ENCODE measurements at places on chromosomes 13 and 19.
A peak's percentile ranks its signal among the peaks of the same experiment; 100 is the strongest.

- no peak overlapping the region for H3K27ac ChIP-seq
- peaks cover 7% of the 10 kb centered on the region for H3K36me3 ChIP-seq
- no peak for DNase-seq
- H3K27me3 ChIP-seq = no peaks in the 10 kb centered on the region
Observed at GRCh38 chr13:45781553-45782326, 69.8 kb downstream of the SIAH3 start.

GRCh38 chr19:850221-850978, 1.7 kb upstream of the ELANE start:
- H3K27me3 ChIP-seq = peaks cover 29% of the 10 kb centered on the region
- no peaks in the 10 kb centered on the region for H3K36me3 ChIP-seq
- H3K27ac ChIP-seq = no peak overlapping the region
- DNase-seq = no peak
- no peak overlapping the region for H3K4me3 ChIP-seq

DNA sequence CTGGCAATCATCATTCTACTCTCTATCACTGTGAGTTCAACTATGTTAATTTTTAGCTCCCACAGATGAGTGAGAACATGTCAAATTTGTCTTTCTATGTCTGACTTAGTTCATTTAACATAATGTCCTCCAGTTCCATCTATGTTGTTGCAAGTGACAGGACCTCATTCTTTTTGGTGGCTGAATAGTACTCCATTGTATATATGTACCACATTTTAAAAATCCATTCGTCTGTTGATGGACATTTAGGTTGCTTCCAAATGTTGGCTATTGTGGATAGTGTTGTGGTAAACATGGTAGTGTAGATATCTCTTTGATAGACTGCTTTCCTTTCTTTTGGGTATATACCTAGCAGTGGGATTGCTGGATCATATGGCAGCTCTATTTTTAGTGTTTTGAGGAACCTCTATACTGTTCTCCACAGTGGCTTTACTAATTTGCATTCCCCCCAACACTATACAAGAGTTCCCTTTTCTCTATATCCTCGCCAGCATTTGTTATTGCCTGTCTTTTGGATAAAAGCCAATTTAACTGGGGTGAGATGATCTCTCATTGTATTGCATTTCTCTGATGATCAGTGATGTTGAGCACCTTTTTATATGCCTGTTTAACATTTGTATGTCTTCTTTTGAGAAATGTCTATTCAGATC, 124.1 kb downstream of the PCCA start:
- H3K36me3 ChIP-seq = peaks cover 7% of the 10 kb centered on the region
- no peak overlapping the region for H3K27ac ChIP-seq
- DNase-seq = no peak
- H3K27me3 ChIP-seq = no peaks in the 10 kb centered on the region
- H3K4me3 ChIP-seq = no peak overlapping the region

- no peak for DNase-seq
- H3K27me3 ChIP-seq = no peaks in the 10 kb centered on the region
- H3K27ac ChIP-seq = no peak overlapping the region
- H3K4me1 ChIP-seq = no peaks in the 10 kb centered on the region
Observed at GRCh38 chr13:101499406-101499805, 46.9 kb downstream of the ITGBL1 start.

DNA sequence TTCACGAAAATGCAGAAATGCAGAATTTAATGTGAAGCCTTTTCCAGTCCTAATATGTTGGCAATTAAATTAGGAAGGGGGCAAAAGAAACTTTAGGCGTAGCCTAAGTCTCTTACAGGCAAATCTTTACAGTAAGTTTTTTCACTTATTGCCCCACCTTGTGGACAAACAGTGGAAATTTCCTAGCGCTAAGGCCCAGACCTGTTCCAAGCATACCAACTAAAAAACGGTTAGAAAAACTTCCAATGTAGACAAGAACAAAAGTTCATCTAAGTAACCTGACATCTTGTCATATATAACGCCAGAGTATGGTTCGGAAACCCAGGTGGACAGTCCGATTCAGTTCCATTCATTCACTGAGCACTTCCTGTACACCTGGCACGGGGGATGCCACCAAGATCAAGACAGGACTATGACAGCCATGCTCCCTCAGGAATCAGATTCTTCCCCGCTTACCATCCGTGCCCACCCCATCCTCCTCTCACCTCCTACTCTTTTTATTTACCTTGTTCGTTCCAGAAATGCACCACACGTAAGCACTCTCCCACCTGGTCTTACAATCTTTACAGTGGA, 4.9 kb downstream of the ZAR1L start:
- no peaks in the 10 kb centered on the region for H3K27me3 ChIP-seq
- no peak overlapping the region for H3K4me3 ChIP-seq
- H3K36me3 ChIP-seq = no peaks in the 10 kb centered on the region
- H3K27ac ChIP-seq = no peak overlapping the region
- peaks cover 9% of the 10 kb centered on the region for H3K4me1 ChIP-seq

- DNase-seq = no peak
- H3K27ac ChIP-seq = peak overlapping the region; percentile 92
- peaks cover 25% of the 10 kb centered on the region for H3K4me1 ChIP-seq
Observed at GRCh38 chr19:45179072-45179891, 698 bp downstream of the BLOC1S3 start.

GRCh38 chr19:39839678-39840327, 5.8 kb upstream of the DYRK1B start:
- H3K4me1 ChIP-seq = peaks cover 6% of the 10 kb centered on the region
- no peak overlapping the region for H3K27ac ChIP-seq
- no peak for DNase-seq
- peaks cover 53% of the 10 kb centered on the region for H3K36me3 ChIP-seq

DNA sequence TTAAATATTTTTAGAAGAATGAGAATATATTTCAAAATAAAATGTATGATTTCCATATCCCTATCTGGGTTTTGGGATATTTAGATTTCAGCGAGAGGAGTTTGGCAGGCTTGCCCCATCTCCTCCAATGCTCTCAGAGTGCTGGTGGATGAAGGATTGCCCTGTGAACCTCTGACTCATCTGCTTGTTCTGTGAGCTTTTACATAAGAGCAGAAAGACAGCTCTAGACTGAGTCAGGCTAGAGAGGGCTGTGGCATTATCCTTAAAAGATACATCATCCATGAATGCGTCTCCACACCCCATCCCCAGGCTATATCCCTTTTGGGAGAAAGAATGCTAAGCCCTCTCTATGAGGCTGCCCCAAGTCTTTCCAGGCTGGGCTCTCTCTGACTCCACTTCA, 190.6 kb downstream of the TUBA3C start:
- no peaks in the 10 kb centered on the region for H3K27me3 ChIP-seq
- H3K36me3 ChIP-seq = no peaks in the 10 kb centered on the region
- H3K4me1 ChIP-seq = no peaks in the 10 kb centered on the region
- DNase-seq = no peak

GRCh38 chr19:2449019-2449418, 7.7 kb downstream of the LMNB2 start:
- H3K36me3 ChIP-seq = peaks cover 79% of the 10 kb centered on the region
- no peaks in the 10 kb centered on the region for H3K4me1 ChIP-seq
- DNase-seq = no peak
- no peak overlapping the region for H3K27ac ChIP-seq

GRCh38 chr13:46908501-46908900, 11.6 kb upstream of the HTR2A start:
- H3K27ac ChIP-seq = no peak overlapping the region
- H3K36me3 ChIP-seq = no peaks in the 10 kb centered on the region
- H3K27me3 ChIP-seq = no peaks in the 10 kb centered on the region
- H3K4me1 ChIP-seq = no peaks in the 10 kb centered on the region

GRCh38 chr13:60431108-60431700, 34.2 kb downstream of the TDRD3 start:
- no peak overlapping the region for H3K27ac ChIP-seq
- H3K4me3 ChIP-seq = no peak overlapping the region
- no peaks in the 10 kb centered on the region for H3K4me1 ChIP-seq

DNA sequence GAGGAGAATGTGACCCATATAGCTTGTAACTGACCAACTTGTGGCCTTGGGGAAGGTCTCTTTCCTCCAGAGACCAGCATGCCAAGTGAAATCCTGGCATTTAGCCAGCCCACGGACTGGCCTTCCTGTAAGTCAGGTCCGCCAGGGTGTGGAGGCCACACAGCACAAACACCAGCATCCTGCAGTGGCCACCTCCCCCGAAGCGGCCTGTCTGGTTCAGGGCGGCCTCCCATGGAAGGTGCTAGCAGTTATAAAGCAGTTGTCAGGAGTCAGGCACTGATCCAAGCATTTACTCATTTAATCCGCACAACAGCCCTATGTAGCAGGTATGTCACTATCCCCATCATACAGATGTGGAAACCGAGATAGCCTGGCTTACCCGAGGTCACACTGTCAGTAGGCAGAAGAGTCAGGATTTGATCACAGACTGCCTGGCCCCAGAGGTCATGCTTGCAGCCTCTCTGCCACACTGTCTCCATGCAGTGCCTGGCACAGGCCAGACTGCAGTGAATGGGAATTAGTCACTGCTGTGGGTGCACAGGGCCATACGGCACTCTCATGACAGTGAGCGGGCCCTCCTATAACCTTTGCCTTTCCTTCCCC, 36.7 kb downstream of the CAPN12 start:
- no peaks in the 10 kb centered on the region for H3K27me3 ChIP-seq
- no peak overlapping the region for H3K4me3 ChIP-seq
- peaks cover 100% of the 10 kb centered on the region for H3K36me3 ChIP-seq
- DNase-seq = no peak
- no peak overlapping the region for H3K27ac ChIP-seq
- peaks cover 51% of the 10 kb centered on the region for H3K4me1 ChIP-seq

GRCh38 chr19:45070214-45070613, 6.1 kb downstream of the ZNF296 start:
- H3K4me3 ChIP-seq = no peak overlapping the region
- H3K27ac ChIP-seq = no peak overlapping the region
- H3K4me1 ChIP-seq = peaks cover 6% of the 10 kb centered on the region
- H3K27me3 ChIP-seq = peaks cover 3% of the 10 kb centered on the region

DNA sequence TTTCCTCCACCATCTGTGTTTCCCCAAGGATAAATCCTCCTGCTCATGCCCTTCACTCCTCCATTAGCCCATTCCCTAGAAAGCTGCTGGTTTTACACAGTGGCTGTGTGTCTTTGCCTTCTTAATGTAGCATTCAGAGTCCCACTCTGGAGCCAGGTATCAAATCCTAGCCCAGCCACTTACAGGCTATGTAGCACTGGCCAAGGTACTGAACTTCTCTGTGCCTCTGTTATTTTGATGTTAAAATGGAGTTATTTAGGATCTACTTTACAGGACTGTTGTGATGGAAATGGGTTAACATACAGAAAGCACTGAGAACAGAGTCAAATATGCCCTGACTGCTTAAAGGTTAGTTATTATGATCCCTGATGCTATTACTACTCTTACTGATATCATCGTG, 1.5 kb upstream of the ZSCAN4 start:
- H3K27me3 ChIP-seq = no peaks in the 10 kb centered on the region
- no peak for DNase-seq
- no peak overlapping the region for H3K27ac ChIP-seq
- peaks cover 13% of the 10 kb centered on the region for H3K4me1 ChIP-seq

DNA sequence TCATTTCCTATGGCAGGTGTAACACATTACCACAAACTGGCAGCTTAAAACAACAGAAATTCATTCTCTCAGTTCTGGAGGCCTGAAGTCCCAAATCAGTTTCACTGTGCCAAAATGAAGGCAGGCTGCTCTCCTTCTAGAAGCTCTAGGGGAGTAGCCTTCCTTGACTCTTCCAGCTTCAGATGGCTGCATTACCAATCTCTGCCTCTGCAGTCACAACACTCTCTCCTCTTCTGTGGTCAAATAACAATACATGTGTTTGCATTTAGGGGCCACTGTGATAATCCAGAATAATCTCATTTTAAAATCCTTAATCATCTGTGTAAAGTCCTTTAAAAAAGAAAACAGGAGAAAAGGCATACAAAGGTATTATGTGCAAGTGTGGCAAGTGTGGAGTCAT, 7.8 kb downstream of the DIAPH3 start:
- no peaks in the 10 kb centered on the region for H3K36me3 ChIP-seq
- no peak overlapping the region for H3K4me3 ChIP-seq
- DNase-seq = no peak
- no peaks in the 10 kb centered on the region for H3K27me3 ChIP-seq
- no peaks in the 10 kb centered on the region for H3K4me1 ChIP-seq
- H3K27ac ChIP-seq = no peak overlapping the region
